ENCODE measurements at places on chromosomes 11 and 22.

DNA sequence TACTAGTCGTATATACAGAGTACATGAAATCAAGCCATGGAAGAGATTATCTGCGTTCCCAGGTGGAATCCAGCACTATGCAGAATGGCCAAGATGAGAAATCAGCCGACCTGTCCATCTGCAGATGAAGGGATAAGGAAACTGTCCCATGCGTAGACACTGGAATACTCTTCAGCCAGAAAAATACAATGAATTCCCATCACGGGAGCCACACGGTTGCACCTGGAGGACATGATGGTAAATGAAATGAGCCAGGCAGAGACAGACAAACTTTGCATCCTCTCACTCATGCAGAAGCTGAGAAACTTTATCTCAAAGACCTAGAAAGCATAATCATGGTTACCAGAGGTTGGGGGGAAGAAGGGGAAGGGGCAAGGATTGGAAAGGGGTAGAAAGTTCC lies 111.9 kb upstream of the TOP3B start:
- no peak for DNase-seq

DNA sequence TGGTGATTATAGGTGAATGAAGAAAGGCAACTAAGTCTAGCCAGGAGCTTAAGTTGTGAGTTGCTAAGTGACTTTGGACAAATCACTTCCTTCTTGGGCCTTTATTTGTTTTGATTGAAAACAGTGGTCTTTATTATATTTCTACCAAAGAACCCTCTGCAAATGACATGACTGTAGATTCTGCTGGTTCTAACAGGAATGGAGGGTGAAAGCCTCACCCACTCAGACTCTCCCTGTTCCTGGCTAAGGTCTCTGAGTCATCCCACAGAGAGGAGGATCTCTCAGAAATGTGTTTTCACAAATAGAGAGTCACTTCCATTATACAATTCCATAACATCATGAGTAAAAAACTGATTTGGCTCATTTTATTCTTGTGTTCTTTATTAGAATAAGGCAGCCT lies 583.9 kb upstream of the LRRC4C start:
- no peak for DNase-seq

DNA sequence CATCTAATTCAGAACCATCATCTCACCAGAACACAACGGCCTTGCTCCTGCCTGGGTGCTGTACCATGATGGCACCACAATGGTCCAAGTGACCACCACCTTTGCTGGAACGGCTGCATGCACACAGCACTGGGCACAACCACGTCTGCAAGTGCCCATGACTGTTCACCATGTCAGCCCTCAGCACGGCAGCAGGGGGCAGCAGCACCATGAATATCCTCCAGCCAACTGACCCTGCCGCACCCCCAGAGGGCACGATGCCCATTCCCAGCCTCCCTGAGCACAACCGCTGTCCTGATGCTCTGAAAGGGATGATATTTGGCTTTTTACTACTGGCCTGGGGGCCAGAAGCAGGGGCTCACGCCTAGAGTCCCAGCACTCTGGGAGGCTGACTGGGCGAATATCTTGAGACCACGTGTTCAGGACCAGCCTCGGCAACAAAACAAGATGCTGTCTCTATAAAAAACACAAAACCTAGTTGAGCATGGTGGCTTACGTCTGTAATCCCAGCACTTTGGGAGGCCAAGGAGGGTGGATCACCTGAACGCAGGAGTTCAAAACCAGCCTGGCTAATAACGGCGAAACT lies 25.7 kb downstream of the DRD4 start:
- no peak for DNase-seq

DNA sequence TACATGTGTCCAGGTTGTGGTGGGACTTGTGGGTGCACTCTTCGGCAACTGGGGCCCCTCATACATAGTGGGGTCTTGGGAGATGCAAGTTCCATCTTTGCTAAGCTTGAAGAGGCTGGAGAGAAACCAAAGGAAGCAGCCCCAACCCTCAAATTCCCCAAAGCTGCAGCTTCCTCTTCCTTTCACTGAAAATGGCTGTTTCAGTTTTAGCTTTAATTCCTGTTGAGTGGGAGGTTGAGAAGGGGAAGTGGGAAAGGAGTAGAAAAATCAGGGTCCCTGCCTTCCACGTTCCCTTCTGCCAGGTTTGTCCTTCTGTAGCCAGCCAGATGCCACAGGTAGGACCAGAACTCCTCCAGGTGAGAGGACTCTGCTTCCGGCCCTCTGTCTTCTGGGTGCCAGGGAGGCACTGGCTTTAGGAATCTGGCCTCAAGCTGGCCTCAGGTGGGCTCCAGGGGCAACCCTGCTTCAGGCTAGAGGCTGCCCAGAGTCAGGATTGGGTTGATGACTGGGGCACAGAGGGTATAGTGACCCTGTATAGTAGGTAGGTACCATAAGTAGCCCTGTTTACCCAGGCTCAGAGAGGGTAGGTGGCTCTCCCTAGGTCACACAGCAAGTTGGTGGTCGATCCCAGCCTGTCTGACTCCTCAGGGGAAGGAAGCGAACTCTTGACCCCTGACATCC lies 16.2 kb downstream of the P2RY6 start:
- no peak for DNase-seq

GRCh38 chr22:47558828-47559700 lies 796.6 kb downstream of the TBC1D22A start:
- no peak for DNase-seq

- DNase-seq: no peak
Observed at GRCh38 chr11:77171885-77172665, 44.0 kb downstream of the MYO7A start.

DNA sequence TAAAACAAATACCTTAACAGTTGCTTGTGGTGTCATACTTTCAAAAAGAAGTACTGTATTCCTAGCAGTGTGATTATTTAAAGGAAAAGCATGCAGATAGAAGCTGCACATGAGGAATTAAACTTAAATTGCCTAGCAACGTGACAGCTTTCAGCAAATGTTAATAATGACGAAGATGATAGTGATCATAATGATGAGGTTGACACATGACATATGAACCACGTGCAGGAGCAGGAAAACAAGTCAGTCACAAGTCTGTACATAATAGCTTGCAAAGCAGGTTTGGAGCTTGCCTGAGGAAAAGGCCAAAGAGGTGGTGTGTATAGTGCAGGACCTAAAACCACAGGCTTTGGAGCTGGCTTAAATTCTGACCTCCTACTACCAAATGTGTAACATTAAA lies 30.6 kb upstream of the PIK3C2A start:
- no peak for DNase-seq

DNA sequence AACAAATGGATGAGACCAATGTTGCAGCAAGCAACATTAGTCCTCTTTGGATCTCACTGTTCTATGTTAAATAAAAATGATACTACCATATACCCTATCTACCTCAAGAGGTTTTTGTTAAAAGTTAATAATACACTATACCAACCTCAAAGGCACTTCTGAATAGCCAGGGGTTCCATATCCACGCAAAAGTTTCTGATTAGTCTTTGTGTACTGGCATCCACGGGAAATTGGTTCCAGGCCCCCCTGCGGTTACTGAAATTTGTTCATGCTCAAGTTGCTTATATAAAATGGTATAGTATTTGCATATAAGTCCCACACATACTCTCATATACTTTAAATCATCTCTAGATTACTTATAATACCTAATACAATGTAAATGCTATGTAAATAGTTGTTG lies 585.7 kb downstream of the INSC start:
- DNase-seq: no peak

Data from stimulated activated CD4-positive, alpha-beta T cell treated with anti-CD3 and anti-CD28 coated beads, Interleukin-15, amount 100 ng/mL, for 1 hour (primary cell).